ENCODE measurements at places on chromosomes 3 and 15.

- no peaks in the 10 kb centered on the region for H3K27me3 ChIP-seq
- no peak for DNase-seq
- no peaks in the 10 kb centered on the region for H3K36me3 ChIP-seq
- H3K27ac ChIP-seq, result no peak overlapping the region
Measured at GRCh38 chr15:86121568-86122225, 42.0 kb downstream of the AGBL1 start.

GRCh38 chr3:161415506-161416231 is 44.4 kb upstream of the SPTSSB start:
- H3K4me3 ChIP-seq, result no peak overlapping the region
- H3K27ac ChIP-seq, result no peak overlapping the region
- no peaks in the 10 kb centered on the region for H3K36me3 ChIP-seq
- DNase-seq, result no peak
- H3K27me3 ChIP-seq, result no peaks in the 10 kb centered on the region

GRCh38 chr15:93424131-93424530 is 335.1 kb upstream of the RGMA start:
- DNase-seq, result no peak
- no peaks in the 10 kb centered on the region for H3K27me3 ChIP-seq
- no peak overlapping the region for H3K4me3 ChIP-seq
- no peaks in the 10 kb centered on the region for H3K4me1 ChIP-seq

- H3K4me1 ChIP-seq, result no peaks in the 10 kb centered on the region
- no peak for DNase-seq
- H3K36me3 ChIP-seq, result no peaks in the 10 kb centered on the region
- no peak overlapping the region for H3K4me3 ChIP-seq
- no peaks in the 10 kb centered on the region for H3K27me3 ChIP-seq
- H3K27ac ChIP-seq, result no peak overlapping the region
Measured at GRCh38 chr3:166307756-166308350, 470.6 kb upstream of the BCHE start.

DNA sequence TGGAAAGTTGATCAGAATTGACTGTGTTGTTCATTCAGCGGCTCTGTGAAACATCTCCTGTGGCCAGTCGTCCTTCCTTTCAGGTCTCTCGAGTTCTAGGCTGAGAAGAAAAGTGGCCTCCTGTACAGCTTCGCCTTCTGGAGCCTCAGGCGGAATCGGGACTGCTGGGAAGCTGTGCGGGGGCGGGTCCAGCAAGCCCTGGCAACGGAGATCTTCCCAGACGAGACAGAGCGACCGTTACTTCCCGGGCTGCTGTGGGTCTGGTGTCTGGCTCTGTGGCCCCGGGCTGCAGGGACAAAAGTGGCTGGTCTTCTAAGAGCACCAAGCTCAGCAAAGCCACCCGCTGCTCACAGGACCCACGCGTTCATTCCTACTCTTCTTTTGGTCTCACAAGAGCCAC is 88.6 kb upstream of the CACNA2D3 start:
- H3K4me3 ChIP-seq, result no peak overlapping the region
- DNase-seq, result no peak
